Natural killer cell treated with Interleukin-12 subunit alpha and Interleukin-12 subunit beta and Interleukin-15 and Interleukin-18, amount 100 ng/mL, for 72 hours (primary cell): ENCODE measurements at places on chromosomes 3 and 15. TPM values are rescaled to one million over a fixed set of nuclear protein-coding genes. Genes with fewer than 3 reads are reported as not detected.

Gene GALK2
- 27.6 TPM for total RNA-seq

DNA sequence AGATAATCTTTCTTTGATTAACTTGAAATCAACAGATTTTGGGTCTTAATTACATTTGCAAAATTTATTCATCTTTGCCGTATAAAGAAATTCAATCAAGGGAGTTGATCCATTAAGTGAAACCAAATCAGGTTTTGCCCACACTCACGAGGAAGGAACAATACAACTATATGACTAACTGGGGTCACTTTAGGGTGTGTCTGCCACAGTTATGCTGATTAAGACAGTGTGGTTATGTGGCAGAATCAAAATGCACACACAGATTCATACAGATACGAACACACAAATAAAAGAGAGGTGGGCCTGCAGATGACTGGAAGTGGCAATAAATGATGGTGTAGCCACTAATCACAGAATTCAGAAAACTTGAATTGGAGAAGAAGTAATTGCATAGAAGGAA, 543.5 kb downstream of the GABRG3 start:
- DNase-seq = no peak

GRCh38 chr3:53158765-53159155, 2.2 kb upstream of the PRKCD start:
- no peak for DNase-seq

Gene CP
- not detected for total RNA-seq

DNA sequence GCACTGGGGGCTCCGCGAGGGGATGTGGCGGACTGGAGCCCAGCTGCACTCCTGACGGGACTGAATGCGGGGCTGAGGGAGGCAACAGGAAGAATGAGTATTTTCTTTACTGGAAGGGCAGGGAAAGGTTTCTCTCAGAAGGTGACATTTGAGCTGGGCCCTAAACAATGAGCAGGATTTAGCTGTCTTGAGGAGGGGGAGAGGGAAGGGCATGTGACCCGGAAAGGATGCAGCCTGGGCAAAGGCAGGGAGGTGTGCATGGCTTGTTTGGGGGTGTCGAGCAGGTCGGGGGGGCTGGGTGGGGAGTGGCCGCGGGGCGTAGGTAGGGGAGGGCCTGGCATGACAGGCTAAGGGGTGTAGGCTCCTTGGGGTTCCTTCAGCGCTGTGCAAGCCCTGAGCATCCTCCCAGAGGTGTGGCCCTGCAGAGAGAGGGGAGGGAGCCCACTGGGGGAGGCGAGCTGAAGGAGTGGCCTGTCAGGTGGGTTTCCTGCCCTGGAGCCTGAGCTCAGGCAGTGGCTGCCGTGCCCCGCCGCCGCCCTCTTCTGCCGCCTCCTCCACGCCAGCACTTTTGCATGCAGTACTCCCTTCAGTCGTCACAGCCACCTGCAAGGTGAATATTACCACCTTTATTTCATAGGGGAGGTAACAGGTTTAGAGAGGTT, 17.2 kb upstream of the ANKDD1A start:
- DNase-seq = no peak

Gene WDR93
- not detected for total RNA-seq

Gene SHC4
- total RNA-seq = 2.8 TPM

DNA sequence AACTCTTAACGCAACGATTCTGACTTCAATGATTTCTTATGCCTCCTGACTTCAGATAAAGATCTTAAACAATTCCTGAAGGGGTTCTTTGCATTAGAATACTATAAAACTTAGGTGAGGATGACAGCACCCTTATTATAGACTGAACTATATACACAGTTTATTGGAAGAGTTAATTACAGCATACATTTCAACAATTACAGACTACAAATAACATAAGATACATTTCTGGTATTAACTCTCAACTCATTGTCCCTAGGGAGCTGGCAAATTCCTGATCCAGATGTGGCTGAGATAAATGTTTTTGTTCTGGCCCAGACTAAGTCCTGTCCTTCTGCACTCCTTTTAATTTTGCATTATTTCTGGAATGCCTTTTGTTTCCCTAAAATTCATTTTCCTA, 155.5 kb upstream of the TMC3 start:
- DNase-seq = no peak

GRCh38 chr15:80275961-80276360, 23.9 kb upstream of the CTXND1 start:
- no peak for DNase-seq

- DNase-seq = no peak
These were observed 15.6 kb downstream of the EEFSEC start for GRCh38 chr3:128168836-128169235.

Gene CD80
- total RNA-seq = 1.7 TPM

- DNase-seq = no peak
These were observed 78.9 kb upstream of the BHLHE40 start for GRCh38 chr3:4900298-4900697.

DNA sequence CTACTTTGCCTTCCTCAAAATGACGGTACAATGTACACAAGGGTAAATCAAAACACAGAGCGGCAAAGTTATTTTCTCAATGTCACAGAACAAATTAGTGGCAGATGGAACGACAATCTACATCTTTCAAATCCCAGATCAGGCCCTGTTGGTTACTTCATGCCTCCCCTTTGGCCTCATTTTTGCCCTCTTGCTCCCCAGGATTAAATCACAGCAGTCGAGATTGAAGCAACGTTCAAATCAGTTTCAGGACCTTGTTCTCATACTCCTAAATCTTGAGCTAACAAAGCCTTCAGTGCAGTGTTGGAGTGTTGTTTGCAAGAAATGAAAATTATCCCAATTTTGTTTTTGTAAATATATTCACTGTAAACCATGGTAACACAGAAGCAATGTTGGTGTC, 91.4 kb downstream of the FBN1 start:
- no peak for DNase-seq

DNA sequence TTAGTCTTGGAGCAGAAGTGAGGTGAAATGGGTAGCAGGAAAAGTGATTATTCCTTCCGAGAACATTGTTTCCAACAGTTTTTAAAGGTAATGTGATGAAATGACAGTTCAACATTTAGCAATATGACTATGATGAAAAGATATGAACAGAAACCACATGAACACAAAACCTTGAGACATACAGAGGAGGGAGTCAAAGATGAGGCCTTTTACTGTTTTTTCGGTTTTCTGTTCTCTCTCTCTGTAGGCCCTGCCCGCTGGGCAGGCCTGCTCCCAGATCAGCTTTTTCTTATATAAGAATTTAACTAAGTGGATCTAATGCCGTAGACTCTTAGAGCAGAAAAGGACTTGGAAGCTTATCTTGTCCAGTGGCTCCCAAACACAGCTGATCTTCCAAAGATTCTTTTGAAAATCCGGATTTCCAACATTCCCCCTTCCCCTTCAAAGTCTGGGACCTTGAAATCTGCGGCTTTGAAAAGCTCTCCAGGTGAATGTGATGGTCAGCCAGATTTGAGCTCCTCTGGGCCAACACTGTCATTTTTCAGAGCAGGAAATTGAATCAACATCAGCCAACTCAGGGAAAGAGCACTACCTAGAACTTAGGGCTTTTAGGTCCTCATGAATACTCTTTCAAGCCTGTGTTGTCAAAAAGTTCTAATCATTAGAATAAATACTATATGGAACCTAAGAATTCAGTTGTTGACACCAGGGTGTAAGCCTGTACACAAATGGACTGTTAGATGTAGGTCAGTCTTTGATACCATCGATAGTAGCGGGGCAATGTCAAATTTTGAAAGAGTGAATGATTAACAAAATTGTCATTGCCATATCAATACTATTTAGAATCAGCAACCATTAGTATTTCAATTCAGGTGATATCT, 372.7 kb downstream of the SHQ1 start:
- no peak for DNase-seq

DNA sequence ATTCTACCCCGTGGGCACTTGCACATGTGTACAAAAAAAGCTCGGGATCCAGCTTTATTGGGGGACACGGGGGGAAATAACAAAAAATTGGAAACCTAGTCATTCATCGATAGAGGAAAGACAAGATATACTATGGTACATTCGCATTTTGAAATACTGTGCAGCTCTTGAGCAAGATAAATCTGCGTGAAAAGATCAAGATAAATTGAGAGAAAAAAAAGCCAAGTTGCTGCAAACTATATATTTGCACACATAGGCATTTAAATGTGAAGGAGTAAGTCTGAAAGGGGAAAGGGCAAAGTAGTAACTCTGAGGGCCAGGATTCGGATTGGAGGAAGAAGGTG, 620 bp upstream of the UBR1 start:
- DNase-seq = no peak

Gene LEKR1
- total RNA-seq = 1.3 TPM
